ENCODE measurements at places on chromosomes 3 and 15.

- DNase-seq = no peak
These were observed 12.5 kb downstream of the SLC35G2 start for GRCh38 chr3:136831461-136831860.

GRCh38 chr15:64760056-64760455 lies 15.3 kb downstream of the RBPMS2 start:
- DNase-seq = no peak

DNA sequence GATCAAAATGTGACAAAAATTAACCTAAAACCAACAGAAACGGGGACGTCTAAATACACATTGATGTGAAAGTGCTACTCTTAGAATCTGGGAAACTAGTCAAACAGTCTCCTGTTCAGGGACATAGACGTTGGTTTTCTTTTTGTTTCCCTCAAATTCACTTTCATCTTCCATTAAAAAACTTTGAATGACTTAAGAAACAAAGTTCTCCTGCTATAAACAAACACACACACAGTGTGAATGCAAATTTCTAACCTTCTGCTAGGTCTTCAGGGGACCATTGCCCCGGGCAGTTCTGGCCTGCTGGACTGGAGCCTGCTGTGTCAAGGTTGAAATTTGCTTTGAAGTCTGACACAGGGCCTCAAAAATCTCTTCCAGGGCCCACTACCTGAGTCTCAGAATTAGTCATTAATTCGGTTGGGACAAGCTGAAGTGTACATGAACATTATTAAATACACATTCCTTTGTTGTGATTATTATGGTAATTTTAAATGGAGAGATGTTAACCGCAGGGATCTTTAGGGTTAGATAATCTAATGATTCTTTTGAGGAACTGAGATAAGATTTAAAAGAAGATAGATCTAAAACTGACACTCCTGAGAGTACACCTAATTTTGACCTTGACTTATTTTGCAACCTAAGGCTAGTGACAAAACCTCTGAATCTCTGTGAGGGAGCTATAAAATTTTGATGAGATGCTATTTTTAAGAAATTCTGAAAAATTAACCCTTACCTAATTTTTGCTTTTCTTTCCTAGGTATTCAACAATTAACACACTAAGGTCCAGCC lies 1260.4 kb downstream of the ROBO1 start:
- DNase-seq = no peak

GRCh38 chr15:76339305-76340197 lies 3.0 kb downstream of the ISL2 start:
- DNase-seq = peak; percentile 22

DNA sequence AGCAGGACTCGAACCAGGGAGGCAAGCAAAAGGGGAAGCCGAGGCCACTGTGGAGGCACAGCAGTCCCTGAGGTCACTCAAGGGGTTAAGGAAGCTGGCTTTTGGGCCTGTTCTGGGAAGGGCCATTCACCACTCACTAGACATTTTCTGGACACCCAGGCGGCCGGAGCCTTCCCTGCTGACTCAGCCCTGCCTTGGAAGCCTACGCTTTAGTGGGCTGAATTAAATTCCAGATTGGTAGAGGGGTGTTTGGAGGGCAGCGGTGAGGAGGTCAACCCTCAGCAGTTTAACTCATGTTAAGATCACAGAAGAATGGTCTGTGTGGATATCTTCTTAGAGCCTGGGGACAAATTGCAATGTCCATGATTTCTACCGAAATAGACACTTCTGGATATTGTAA lies 152.8 kb downstream of the GABRG3 start:
- DNase-seq = no peak

DNA sequence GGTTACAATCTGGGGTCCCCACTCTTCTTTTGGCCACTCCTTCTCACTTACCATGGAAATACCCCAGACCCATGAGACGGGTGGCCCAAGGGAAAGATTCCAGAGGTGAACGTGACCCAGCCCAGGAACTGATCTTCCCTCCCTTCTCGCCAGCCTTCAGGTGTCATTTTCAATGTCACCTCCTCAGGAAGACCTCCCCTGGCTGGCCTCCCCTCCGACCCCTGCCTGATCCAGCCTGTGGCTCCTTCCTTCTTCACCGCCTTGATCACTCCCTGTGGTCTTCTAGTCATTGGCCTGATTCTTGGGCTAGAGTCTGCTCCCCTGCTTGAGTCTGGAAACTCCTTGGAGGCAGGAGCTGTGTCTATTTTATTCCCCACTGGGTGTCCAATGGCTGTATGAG lies 146.1 kb downstream of the SMAD6 start:
- no peak for DNase-seq

DNA sequence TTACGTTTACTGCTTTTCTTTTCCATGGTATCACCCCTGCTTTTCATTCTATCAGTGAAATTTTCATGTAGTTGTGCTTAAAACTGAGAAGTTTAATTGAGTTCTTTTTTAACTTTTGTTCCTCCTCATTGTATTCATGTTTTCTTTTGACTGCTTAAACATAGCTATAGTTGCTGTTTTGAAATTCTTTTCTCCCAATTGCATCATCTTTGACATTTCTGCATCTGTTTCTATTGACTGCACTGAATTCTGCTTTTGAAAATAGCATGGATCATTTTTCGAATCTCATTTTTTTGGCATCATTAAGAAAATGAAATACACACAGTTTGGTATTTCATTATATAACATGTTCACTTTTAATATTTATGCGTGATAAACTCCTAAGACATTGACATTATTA lies 694.9 kb downstream of the MECOM start:
- DNase-seq = no peak

DNA sequence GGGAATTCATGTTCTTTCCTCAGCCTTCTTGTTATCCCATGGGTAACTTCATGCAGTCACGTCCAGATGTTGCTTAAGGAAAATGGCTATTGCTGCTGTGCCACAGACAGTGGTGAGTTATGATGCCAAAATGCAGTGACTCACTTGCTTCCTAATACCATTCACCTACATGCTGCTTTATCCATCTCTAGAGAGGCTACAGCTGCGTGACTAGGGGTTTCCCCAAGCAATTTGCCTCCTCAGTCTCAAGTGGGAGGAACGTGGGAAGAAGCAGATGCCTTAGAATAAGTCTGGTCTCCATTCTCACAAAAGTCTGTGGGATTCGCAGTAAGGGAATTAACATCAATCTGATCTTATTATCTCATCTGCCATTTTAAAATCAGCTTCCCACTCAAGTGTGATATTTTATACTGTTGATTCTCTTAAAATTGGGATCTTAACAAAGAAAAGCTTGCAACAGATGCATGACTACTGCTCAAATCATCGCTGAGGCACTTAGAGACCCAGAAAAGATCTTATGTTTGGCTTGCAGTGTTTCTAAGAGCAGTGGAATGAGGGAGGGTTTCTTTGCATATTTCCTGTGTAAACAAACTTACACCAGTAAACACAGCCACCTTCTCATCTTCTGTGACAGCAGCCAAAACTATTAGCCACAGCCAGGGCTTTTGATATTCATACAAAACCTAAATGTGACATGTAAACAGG lies 62.0 kb upstream of the ACP3 start:
- no peak for DNase-seq

DNA sequence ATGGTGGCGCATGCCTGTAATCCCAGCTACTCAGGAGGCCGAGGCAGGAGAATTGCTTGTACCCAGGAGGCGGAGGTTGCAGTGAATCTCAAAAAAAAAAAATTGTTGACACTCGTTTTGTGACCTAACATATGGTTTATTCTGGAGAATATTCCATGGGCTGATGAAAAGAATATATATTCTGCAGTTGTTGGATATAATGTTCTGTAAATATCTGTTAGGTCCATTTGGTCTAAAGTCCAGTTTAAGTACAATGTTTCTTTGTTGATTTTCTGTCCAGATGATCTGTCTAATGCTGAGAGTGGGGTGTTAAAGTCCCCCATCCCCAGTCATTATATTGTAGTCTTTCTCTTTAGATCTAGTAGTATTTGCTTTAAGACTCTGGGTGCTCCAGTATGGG lies 15.6 kb downstream of the IL20RB start:
- DNase-seq = no peak

GRCh38 chr3:188581792-188582191 lies 427.8 kb downstream of the LPP start:
- no peak for DNase-seq
